ENCODE measurements at places on chromosomes 2 and 18. TPM values are rescaled to one million over a fixed set of nuclear protein-coding genes. Genes with fewer than 3 reads are reported as not detected.

DNA sequence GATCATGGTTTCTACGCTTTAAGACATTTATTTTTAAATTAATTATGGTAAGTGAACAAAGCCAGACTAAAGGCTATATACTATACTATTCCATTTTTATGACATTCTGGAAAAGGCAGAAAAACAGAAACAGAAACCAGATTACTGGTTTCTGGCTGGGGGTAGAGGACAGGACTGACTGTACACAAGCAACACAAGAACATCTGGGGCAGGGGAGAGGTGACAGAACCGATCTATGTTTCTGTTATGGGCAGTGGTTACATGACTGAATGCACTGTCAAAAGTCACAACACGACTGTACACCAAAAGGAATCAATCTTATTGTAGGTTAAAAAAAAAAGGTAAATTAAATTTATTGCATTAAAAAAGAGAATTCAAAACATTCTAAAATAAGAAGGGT, 64.7 kb downstream of the PTPN2 start:
- DNase-seq: no peak

DNA sequence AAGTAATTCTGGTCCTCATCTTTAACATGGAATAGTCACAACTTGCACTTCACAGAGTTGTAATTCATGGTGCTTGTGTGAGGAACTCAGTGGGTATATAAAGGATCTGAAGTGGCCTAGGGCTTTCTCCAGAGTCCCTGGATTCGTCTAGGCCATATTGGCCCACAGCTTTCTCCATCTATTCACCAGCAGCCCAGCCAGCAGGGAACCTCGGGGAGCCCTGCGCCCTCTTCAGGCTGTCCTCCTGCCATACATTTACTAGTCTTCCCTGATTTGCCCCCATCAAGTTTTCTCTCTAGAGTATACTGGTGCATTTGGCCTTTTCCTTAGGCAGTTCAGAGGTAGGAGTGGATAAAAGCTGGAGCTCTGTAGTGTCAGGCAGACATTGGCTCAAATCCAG, 278.3 kb downstream of the MYCN start:
- no peak for DNase-seq

GRCh38 chr2:214985619-214986018, 152.8 kb downstream of the ABCA12 start:
- no peak for DNase-seq

DNA sequence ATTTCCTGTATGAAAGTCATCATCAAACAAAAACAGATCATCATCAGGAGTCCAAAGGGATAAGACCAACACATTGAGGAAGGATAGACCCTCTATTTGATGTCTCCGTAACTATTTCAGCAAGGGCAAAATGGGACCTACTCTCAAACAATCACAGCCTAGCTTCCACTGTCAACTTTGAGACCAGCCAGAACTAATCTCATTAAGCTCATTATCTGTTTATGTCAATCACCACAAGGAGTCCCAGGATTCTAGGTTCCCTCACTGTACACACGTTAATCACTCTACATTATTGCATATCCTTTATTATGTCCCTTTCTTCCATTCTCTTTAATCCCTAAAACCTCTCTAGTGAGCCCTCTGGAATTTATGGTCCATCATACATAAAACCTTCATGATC, 370.3 kb upstream of the LINC00305 start:
- no peak for DNase-seq

DNA sequence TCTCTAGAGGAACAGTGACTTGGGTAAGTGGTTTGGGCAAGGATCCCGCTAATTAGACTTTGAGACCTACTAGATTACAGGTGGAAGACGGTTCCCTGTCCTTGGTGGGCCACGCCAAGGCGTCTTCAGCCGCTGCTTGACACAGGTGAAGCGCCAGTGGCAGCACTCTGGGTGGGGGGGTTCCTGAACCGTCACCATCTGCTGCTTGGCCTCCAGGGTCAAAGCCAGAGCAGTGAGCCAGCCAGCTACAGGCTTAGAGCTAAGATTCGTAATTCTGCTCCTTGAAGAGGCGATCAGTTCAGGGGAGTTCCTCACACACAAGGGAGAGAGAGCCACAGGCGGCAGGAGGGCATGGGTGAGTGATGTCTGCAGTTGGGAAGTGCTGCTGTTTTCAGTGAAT, 39.4 kb upstream of the RBM44 start:
- DNase-seq: no peak

- DNase-seq: peak; percentile 42
Measured at GRCh38 chr2:226733189-226733858, 66.3 kb downstream of the IRS1 start.

DNA sequence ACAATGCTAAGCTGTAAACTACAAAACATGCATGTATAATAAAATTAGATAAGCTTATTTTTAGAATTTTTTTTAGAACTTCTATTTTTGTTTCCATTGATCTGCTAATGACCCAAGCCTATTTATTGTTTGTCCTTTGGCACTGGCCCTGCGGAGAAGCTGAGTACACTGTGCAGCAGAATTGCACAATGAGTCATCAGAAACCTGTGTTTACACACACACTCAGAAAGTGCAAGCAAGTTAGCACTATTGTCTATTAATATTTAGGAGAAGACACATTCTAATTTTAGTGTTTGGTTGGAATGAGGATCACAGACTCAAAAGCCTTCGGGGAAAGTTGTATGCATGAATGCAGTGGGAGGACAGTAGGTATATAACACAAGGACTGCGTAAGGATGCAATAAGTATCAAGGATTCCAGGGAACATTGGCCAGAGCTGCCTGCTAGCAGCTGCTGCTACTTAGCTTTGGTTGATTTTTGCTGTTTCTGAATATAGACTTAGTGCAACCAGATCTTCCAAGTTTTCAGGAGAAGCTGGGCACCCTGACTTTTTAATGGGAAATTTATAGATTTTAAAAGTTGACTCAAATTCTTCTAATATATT, 128.2 kb downstream of the KCNH7 start:
- no peak for DNase-seq

GRCh38 chr2:192604295-192604694, 409.6 kb upstream of the TMEFF2 start:
- no peak for DNase-seq

DNA sequence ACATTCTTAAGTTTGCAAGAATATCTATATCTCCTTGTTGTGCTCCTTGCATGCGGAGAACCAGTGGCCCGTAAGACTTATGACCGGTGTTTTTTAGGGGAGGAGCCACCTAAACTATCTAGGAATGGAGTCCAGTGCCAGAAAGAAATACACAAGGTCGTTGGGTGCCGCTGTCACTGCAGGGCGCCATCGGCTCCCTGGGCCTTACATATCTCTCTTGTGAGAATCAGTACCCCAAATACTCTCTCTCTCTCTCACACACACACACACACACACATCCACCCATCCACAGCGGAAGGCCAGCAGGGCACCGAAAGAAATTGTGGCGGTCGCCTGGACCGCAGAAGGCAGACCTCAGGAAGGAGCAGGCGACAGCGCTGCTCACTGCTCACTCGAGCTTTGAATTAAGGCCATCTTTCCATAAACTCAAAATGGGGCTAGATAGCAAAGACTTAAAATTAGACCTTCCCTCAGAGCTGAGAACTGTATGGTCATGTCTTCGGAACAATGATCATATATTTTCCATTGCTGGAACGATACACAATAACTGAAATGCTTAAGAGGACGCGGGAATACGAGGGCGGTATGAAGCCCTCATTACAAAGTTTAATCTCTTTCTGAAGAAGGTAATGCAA, 10.4 kb downstream of the NR4A2 start:
- no peak for DNase-seq

The SAG gene
- 0.12 TPM for total RNA-seq

- DNase-seq: peak; percentile 66
Measured at GRCh38 chr2:29834624-29835023, 86.8 kb downstream of the ALK start.

The HOXD9 gene
- total RNA-seq: 1.4 TPM

DNA sequence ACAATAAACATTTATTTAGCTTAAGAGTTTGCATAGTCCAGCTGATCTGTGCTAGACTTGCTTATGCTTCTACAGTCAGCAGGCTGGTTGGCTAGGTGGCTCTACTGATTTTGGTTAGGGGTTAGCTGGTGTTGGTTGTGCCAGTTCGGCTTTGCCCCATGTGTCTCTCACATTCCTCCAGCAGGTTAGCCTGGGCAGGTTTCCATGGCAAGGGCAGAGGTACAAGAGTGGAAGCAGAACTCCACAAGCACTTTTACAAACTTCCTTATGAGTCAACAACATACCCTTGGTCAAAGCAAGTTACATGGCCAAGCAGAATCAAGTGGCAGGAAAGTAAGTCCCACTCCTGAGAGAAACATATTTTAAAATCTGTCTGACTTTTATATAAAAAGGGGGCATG, 82.3 kb downstream of the SS18 start:
- DNase-seq: no peak
